ENCODE measurements at places on chromosomes 12 and 14. TPM values are rescaled to one million over a fixed set of nuclear protein-coding genes. Genes with fewer than 3 reads are reported as not detected.
A peak's percentile ranks its signal among the peaks of the same experiment; 100 is the strongest.

GRCh38 chr12:103642240-103642864 lies 55.3 kb downstream of the STAB2 start:
- no peak overlapping the region for H3K27ac ChIP-seq
- H3K27me3 ChIP-seq: peaks cover 3% of the 10 kb centered on the region
- H3K4me3 ChIP-seq: no peak overlapping the region
- H3K36me3 ChIP-seq: no peaks in the 10 kb centered on the region
- DNase-seq: no peak
- H3K4me1 ChIP-seq: no peaks in the 10 kb centered on the region

DNA sequence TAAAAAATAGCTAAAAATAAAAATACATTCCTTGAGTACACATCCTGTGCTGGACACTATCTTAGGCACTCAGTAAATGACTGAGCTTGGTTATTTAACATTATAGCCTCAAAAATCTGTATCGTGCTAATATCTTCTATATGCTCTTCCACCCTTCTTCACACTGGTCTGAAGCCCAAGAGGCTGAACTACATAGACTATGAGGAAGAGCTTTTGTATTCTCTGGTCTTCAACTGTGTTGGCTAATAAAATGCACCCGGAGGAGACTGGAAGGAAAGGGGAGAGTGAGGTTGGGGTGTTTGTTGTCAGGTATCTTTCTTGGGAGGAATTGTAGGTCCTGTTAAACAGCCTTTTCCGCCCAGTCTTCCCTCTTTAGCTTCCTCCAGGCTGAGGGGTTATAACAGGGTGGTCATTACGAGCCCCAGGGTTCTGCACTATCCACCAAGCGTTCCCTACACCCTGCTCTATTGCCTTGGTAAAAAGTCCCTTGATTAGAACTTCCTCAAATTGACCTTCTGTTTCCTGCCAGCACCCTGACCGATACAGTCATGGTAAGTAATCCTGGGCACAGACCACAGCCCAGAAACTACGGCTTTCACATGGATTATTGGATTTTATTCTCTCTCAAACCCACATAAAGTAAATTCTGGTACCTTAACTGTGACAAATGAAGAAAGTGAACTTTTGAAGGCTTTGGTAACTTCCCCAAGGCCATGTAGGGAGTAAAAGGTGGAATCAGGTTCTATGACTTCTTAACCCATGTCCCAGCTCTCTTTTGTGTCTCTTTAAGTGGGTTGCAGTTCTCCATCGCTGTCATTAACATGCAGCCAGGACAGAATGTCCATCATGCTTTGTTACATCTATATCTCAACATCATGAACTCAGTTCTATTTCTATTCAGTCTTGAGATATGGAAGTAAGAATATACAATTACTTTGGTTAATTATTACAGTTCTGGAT lies 71.3 kb downstream of the PTHLH start:
- no peak overlapping the region for H3K27ac ChIP-seq
- no peak for DNase-seq
- H3K4me1 ChIP-seq: peaks cover 11% of the 10 kb centered on the region
- no peaks in the 10 kb centered on the region for H3K36me3 ChIP-seq
- H3K4me3 ChIP-seq: no peak overlapping the region
- H3K27me3 ChIP-seq: no peaks in the 10 kb centered on the region

- DNase-seq: no peak
- H3K27ac ChIP-seq: no peak overlapping the region
- no peaks in the 10 kb centered on the region for H3K27me3 ChIP-seq
- H3K4me3 ChIP-seq: no peak overlapping the region
These were observed 13.1 kb downstream of the LGMN start for GRCh38 chr14:92735344-92735743.

DNA sequence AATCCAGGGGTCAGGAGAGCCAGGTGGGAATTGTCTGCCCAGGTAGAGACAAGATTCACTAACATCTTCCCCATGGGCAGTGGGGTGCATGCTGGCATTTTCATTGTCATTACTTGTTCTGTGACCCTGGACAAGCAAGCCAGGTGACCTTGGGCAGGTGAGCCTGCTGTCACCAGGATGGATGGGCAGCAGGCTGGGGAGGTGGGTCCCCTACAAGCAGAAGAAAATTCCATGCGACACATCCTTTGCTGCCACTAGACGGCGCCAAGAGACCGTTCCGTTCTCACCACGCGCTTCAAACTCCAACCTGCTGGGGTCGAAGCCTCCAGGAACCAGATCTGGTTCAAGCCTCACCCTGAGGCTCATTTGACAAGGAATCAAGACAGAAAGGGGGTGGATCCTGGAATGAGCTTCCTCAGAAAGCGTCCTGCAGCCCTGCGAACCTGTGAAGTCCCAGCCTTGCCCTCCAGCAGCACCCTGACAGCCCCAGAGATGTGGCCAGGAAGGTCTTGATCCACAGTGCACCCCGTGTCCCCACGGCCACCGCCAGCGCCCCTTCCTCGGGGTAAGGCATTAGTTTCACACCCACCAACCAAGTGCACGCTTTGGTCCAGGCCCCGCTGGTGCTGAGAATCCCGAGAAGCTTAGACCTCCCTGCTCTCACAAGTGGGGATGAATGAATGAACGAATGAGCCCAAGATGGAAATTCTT lies 3.2 kb upstream of the DYNC1H1 start:
- no peaks in the 10 kb centered on the region for H3K36me3 ChIP-seq
- H3K4me3 ChIP-seq: no peak overlapping the region
- peak; percentile 84 for DNase-seq
- no peaks in the 10 kb centered on the region for H3K27me3 ChIP-seq
- H3K4me1 ChIP-seq: peaks cover 32% of the 10 kb centered on the region
- no peak overlapping the region for H3K27ac ChIP-seq

DNA sequence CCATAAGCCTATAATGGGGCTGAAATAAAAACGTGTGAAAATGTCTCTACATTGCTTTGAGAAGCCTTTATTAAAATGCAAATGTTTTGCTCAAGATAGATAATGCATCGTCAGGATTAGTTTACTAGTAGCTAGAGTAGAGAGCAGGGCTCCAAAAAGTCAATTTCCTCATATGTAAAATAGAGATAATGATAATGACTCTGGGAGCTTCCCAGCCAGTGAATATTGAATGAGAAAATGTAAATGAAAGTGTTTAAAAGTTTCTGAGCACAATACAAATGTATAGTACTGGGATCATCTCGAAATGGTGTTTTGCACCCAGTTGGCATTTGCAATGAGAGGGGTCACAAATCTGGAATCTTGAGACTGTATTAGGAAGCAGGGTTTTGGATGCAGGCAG lies 135.3 kb downstream of the OTOGL start:
- no peaks in the 10 kb centered on the region for H3K27me3 ChIP-seq
- no peaks in the 10 kb centered on the region for H3K4me1 ChIP-seq
- H3K36me3 ChIP-seq: no peaks in the 10 kb centered on the region
- no peak overlapping the region for H3K27ac ChIP-seq
- H3K4me3 ChIP-seq: no peak overlapping the region

GRCh38 chr14:66234411-66234810 lies 251.8 kb upstream of the CCDC196 start:
- 0 out of 2 replicates have a peak, but pooled peaks cover 4% of the 10 kb centered on the region for H3K27me3 ChIP-seq
- H3K4me3 ChIP-seq: no peak overlapping the region
- no peaks in the 10 kb centered on the region for H3K36me3 ChIP-seq
- no peak for DNase-seq

DNA sequence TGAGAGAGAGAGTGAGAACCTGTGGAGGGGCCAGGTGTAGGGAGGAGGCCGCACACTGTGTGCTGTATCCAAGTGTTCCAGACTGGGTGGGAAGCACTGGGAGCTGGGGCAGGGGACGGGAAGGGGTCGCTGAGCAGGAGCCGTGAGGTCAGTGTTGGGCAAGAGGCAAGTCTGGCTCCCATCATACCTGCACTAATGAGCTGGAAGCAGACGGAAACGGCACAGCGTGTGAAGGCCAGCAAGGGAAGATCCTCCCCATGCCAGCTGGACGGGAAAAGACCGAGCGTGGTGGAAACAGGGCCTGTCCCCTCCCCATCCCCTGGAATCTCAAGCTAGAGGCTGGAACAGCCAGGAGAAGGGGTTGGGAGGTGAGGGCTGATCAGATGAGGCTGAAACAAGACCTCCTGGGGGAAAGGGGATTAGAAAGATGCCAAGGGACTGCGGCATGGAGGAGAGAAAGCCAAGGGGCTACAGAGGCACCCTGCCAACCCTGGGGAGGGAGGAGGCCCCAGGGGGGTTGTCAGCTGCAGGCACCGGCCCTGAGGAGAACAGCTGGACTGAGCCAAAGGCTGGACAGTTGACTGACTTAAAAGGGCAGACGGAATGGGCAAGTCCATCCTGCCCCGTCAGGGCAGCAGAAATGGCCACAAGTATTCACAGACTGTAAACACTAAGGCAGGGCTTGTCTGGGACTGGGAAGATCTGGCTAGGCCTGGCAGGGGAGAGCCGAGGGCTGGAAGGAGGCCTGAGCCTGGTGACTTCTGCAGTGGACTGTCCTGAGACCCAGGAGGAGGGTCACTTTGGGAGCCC lies 19.0 kb upstream of the LTBP2 start:
- H3K36me3 ChIP-seq: no peaks in the 10 kb centered on the region
- no peak overlapping the region for H3K27ac ChIP-seq
- peaks cover 8% of the 10 kb centered on the region for H3K4me1 ChIP-seq

DNA sequence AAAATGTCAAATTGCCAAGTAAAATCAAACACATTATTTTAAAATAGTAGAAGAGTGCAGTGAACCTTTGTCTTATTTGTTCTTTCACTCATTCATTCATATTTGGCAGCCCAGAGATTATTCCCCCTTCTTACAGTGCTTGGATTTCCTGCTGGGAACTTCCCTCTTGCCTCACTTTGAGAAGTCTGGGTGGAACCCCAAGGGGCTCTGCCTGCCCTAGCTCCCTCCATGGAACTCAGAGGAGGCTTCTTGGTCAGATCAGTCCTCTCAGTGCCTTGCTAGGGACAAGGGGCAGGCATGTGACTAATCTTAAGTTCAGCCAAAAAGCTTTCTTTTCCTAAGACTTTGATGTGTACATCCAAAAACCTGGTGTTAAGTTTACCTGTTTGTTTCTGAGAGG lies 84.7 kb upstream of the OVCH1 start:
- no peak overlapping the region for H3K27ac ChIP-seq
- H3K4me1 ChIP-seq: no peaks in the 10 kb centered on the region
- no peak overlapping the region for H3K4me3 ChIP-seq
- no peaks in the 10 kb centered on the region for H3K36me3 ChIP-seq
- no peaks in the 10 kb centered on the region for H3K27me3 ChIP-seq
- no peak for DNase-seq

DNA sequence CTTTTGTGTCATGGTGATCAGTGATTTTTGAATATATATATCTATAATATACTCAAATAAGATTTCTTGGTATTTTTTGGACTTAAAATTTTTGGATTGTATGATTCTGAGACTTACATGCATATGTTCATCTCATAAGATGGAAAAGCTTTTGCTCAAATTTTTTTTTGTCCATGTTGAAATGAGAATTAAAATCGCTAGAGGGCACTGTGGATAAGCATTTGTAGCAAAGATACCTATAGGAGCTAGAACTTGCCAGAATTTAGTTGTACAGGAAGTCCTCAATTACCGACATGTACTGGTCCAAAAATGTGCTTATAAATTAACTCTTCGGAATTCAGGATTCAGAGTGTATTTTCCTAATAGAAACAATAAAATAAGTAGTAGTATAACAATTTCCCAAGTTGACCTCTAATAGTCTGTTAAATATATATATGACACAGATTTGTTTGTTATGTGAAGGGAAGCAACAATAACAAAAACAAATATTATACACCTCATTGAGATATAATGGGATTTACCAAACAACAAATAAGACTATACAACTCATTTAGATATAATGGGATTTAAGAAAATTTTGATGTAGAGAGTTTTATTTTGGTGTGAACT lies 179.6 kb downstream of the TMEM117 start:
- DNase-seq: no peak
- H3K27ac ChIP-seq: no peak overlapping the region
- no peaks in the 10 kb centered on the region for H3K4me1 ChIP-seq
- no peaks in the 10 kb centered on the region for H3K27me3 ChIP-seq
- no peak overlapping the region for H3K4me3 ChIP-seq

DNA sequence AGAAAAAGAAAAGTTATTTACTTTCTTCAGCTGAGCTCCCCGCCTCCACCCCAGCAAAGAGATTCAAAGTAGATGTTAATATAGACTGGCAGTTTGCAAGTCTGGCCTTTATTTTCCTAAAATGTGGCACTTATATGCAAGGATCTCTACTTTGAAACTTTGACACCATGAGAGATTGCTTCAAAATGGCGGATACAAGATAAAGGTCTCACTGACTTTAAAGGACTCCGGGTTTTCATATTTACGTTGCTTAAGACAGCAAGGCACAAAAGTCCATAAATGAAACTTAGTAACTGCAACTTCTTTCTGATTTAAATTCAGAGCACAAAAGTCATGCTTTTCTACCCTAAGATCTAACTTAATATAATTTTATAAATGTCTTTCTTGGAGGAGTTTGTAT lies 3.5 kb downstream of the OTX2 start:
- no peaks in the 10 kb centered on the region for H3K4me1 ChIP-seq
- H3K27me3 ChIP-seq: peaks cover 4% of the 10 kb centered on the region
- DNase-seq: no peak
- no peak overlapping the region for H3K27ac ChIP-seq

Gene KCNA5
- not detected for total RNA-seq

Gene GPATCH2L
- total RNA-seq: 142 TPM

DNA sequence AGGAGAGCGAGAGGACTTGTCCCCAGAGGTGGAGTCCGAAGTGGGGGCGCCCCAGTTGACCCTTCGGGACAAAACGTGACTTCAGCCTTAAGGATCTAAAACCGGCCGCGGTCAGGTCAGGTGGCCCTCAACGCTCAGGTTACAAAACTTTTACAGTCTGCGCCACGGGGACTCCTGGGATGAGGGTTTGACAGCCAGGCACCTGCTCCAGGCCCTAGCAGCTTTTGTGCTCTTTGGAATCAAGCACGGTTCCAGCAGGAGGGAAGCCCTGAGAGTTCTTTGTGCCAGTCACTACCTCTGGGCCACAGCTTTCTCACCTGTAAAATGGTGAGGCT lies 337 bp downstream of the ZC2HC1C start:
- peaks cover 30% of the 10 kb centered on the region for H3K4me1 ChIP-seq
- H3K27ac ChIP-seq: peak overlapping the region; percentile 79
- H3K27me3 ChIP-seq: no peaks in the 10 kb centered on the region
- DNase-seq: no peak

GRCh38 chr12:131487388-131488124 lies 223.3 kb upstream of the SFSWAP start:
- no peaks in the 10 kb centered on the region for H3K36me3 ChIP-seq
- no peak for DNase-seq
- peaks cover 91% of the 10 kb centered on the region for H3K27me3 ChIP-seq
- no peak overlapping the region for H3K4me3 ChIP-seq
- H3K4me1 ChIP-seq: no peaks in the 10 kb centered on the region

GRCh38 chr14:70731447-70732239 lies 77.7 kb downstream of the MAP3K9 start:
- H3K4me3 ChIP-seq: no peak overlapping the region
- H3K27me3 ChIP-seq: no peaks in the 10 kb centered on the region
- H3K36me3 ChIP-seq: peaks cover 20% of the 10 kb centered on the region
- no peak for DNase-seq
- H3K27ac ChIP-seq: no peak overlapping the region

DNA sequence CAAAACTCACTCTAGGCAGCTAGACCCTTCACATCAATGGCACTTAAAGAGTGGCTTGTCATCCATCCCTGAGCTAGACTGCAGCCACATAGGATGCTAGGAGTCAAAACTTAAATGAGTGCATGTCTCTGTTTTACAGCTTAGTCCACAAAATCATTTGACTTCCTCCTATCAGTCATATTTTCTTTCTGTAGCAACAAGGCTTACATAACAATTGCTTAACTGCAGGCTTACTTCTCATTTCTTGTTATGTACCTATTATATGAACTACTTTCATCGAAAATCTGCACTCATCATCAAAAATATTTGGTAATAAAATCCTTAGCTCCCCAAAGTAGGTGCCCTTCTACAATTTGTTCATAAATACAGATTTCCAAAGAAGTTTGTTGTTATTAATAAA lies 30.1 kb downstream of the CLEC1A start:
- no peak overlapping the region for H3K4me3 ChIP-seq
- H3K27me3 ChIP-seq: no peaks in the 10 kb centered on the region
- no peak overlapping the region for H3K27ac ChIP-seq
- no peaks in the 10 kb centered on the region for H3K36me3 ChIP-seq
